ENCODE measurements at places on chromosomes 3 and 15.

DNA sequence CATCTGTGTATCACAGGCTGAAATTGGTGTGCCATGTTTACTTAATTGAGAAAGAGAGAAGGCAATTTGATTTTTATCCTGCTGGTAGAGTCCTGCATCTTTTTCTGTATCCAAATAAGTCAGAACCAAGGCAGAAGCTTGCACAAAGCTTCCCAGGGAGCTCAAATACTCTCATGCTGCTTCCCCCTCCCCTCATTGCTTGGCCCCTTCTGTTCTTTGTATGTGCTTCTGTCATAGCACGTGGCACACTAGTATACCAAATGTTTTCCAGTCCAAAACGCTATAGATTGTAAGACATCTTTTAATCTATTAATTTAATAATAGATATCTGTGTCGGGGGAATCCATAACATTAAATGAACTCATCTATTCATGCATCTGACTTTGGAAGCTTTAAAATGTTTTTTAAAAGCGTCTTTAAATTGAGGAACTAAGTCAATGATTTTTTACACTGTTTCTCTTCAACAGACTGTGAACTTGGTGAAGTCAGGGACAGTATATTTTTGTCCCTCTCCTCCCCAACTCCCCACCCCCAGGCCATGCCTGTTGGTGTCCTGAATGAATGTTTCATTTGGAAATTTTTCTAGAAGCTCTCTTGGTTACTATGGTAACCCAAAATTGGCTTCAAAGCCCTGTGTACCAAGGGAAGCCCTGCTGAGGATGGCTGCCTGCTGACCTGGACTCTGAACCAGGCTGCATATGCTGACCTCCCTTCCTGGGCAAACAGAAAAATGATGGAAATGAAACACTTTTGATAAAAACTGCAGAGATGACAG, 26.2 kb upstream of the SLC35G2 start:
- DNase-seq, result no peak
- H3K4me1 ChIP-seq, result no peaks in the 10 kb centered on the region
- H3K4me3 ChIP-seq, result no peak overlapping the region

GRCh38 chr3:10764259-10765051, 51.6 kb upstream of the SLC6A11 start:
- peak; percentile 18 for DNase-seq
- peaks cover 23% of the 10 kb centered on the region for H3K4me1 ChIP-seq
- H3K27ac ChIP-seq, result no peak overlapping the region
- H3K4me3 ChIP-seq, result no peak overlapping the region
- H3K27me3 ChIP-seq, result peaks cover 21% of the 10 kb centered on the region
- no peaks in the 10 kb centered on the region for H3K36me3 ChIP-seq

- no peaks in the 10 kb centered on the region for H3K27me3 ChIP-seq
- peaks cover 72% of the 10 kb centered on the region for H3K4me1 ChIP-seq
- H3K36me3 ChIP-seq, result no peaks in the 10 kb centered on the region
- H3K4me3 ChIP-seq, result no peak overlapping the region
Observed at GRCh38 chr15:53437366-53437765, 322.1 kb downstream of the WDR72 start.

DNA sequence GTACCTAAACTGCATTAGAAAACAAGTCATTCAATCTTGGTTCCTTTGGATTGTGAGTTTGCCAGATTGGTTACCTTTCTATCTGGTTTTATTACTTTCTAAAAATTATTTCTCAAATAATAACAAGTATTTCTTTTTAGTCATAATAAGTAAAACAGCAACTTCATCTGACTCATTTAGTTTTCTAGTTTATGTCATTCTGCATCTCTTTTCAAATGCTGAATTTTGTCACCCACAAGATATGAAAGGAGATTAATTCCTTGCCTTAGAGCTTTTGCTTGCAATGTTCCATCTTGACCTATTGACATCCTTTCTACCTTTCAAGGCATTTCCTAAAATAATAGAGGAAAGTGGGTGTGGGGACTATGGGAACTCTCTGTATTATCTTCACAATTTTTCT, 253.6 kb upstream of the PEX5L start:
- no peaks in the 10 kb centered on the region for H3K27me3 ChIP-seq
- no peaks in the 10 kb centered on the region for H3K4me1 ChIP-seq
- no peak overlapping the region for H3K27ac ChIP-seq
- no peak for DNase-seq

- H3K36me3 ChIP-seq, result no peaks in the 10 kb centered on the region
- H3K27me3 ChIP-seq, result no peaks in the 10 kb centered on the region
- H3K4me3 ChIP-seq, result no peak overlapping the region
- no peak for DNase-seq
- H3K4me1 ChIP-seq, result no peaks in the 10 kb centered on the region
- no peak overlapping the region for H3K27ac ChIP-seq
Observed at GRCh38 chr15:23538648-23539047, 26.8 kb upstream of the MKRN3 start.

DNA sequence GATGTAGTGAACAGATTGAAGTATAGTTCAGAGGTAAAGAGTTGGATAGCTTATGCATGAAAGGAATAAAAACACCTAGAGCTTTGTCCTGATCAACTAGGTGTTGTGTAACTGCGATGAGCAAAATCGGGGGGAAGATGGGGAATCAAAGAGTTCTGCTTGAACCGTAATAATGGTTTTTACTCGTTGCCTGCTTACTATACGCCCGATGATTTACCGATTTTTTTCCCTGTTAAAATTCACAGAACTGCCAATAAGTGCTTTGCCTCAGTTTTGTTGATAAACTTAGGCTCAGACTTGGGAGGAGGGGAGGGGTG, 783 bp upstream of the DNAJB11 start:
- no peaks in the 10 kb centered on the region for H3K27me3 ChIP-seq
- DNase-seq, result no peak
- peak overlapping the region; percentile 79 for H3K27ac ChIP-seq
- peaks cover 1% of the 10 kb centered on the region for H3K36me3 ChIP-seq

DNA sequence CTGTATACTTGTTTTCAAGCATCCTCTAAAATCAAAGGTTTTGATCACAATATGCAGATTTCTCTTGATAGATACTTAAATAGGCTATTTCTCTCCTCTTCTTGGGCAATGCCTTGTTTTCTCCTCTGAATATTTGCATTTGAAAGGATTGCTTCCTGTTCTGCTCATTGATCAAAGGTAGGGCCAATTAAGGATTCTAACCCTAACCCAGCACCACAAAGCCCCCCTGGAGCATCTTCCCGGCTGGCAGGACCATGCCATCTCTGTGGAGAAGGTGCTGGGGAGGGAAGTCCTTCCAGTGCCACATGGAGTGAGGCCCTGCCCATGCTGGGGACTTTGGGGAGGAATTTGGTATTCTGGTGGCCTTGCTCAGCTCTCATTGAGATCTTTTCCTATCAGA, 11.3 kb upstream of the NIPA2 start:
- H3K27me3 ChIP-seq, result no peaks in the 10 kb centered on the region
- no peak overlapping the region for H3K27ac ChIP-seq
- no peaks in the 10 kb centered on the region for H3K4me1 ChIP-seq
- H3K4me3 ChIP-seq, result no peak overlapping the region

GRCh38 chr3:60698117-60698516, 553.1 kb downstream of the FHIT start:
- no peak for DNase-seq
- no peak overlapping the region for H3K4me3 ChIP-seq
- H3K27me3 ChIP-seq, result no peaks in the 10 kb centered on the region
- H3K4me1 ChIP-seq, result 0 out of 2 replicates have a peak, but pooled peaks cover 8% of the 10 kb centered on the region

GRCh38 chr3:146655333-146655996, 50.3 kb upstream of the PLSCR5 start:
- H3K4me1 ChIP-seq, result peaks cover 16% of the 10 kb centered on the region
- no peak overlapping the region for H3K4me3 ChIP-seq
- peak; percentile 59 for DNase-seq

GRCh38 chr3:135440746-135441145, 524.8 kb upstream of the PPP2R3A start:
- H3K4me1 ChIP-seq, result no peaks in the 10 kb centered on the region
- peaks cover 8% of the 10 kb centered on the region for H3K27me3 ChIP-seq
- no peak overlapping the region for H3K27ac ChIP-seq
- no peak overlapping the region for H3K4me3 ChIP-seq

DNA sequence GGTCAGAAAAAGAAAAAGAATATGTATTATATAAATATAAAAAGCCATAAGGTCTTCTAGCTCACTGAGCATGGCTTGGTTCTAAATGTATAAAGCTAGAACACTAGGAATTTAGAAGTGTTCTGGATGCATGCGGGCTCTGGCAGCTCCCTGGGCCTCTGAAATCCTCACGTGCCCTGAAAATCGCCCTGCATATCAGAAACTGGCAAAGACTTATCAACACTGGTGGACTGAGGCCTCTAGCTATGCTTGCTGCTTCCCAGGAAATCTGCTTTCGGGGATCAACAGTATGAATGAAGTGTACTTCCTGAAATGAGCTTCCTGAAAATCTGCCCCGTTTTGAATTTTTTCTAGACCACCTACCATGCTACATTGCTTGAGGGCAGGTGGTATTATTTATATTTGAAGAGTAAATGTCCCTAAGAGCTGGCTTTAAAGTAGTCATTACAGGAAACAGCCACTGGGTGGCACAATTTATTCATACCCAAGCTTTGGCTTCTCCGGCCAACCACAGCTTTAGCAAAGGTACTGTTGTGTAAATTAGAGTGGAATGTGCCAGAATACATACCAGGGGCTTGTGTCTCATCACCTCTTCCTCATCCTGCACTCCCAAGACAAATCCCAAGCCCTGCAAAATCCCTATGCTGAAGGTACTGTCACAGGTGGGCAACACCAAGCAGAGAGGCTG, 17.7 kb downstream of the CRTAP start:
- H3K4me1 ChIP-seq, result no peaks in the 10 kb centered on the region
- H3K4me3 ChIP-seq, result no peak overlapping the region
- H3K36me3 ChIP-seq, result peaks cover 4% of the 10 kb centered on the region
- H3K27me3 ChIP-seq, result no peaks in the 10 kb centered on the region
- peak; percentile 66 for DNase-seq

DNA sequence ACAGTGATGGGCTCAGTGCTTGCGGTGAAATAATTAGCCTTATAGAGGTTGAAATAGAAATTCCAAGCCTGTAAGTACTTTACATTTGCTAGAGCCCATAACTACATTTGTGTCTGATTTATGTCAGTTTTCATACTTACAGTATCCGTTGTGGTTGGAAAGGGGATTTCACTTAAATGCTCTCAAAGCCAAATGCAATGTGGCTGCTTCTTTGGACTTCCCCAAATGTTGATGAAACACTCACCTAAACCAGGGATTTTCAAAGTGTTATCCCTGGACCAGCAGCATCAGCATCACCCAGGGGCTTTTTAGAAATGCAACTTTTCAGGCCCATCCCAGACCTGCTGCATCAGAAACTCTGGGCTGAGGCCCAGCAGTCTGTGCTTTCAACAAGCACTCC, 378.7 kb downstream of the MCTP2 start:
- H3K4me1 ChIP-seq, result no peaks in the 10 kb centered on the region
- H3K27ac ChIP-seq, result no peak overlapping the region
- no peak overlapping the region for H3K4me3 ChIP-seq
- no peaks in the 10 kb centered on the region for H3K36me3 ChIP-seq
- no peaks in the 10 kb centered on the region for H3K27me3 ChIP-seq

All from HepG2 (cell line).